HCT116 (cell line): ENCODE measurements at places on chromosomes 3 and 15. TPM values are rescaled to one million over a fixed set of nuclear protein-coding genes. Genes with fewer than 3 reads are reported as not detected.

ADAMTS7 gene
- 12.0 TPM for total RNA-seq

- DNase-seq = no peak
These were observed 70.1 kb downstream of the PLXNA1 start for GRCh38 chr3:127053026-127053425.

DNA sequence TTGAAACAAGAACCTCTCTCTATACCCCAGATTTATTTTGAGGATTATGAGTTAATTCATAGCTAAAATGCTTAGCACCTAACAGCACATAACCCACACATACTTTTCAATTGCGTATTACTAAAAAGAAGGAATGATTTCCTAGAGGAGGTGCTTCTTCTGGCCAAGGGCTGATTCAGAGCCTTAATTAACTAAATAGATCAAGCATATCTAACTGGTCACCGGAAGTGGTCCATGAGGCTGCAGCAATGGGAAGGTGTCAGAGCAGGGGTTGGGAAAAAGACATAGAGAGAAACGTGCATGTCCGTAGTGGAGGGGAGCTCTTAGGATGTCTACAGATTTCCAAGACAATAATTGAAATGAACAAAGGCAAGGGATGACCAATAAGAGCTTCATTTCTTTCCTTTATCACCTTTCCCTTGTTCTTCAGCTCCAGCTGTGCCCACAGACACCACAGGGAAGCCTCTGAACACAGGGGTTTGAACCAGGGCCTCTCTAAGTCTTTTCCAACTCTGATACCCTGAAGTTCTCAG lies 467 bp downstream of the HGD start:
- no peak for DNase-seq

- DNase-seq = no peak
These were observed 60.3 kb upstream of the TRA2B start for GRCh38 chr3:185998136-185998535.

- DNase-seq = no peak
These were observed 87.7 kb downstream of the LSM3 start for GRCh38 chr3:14266361-14266760.

- no peak for DNase-seq
These were observed 12.2 kb downstream of the ZIC1 start for GRCh38 chr3:147421184-147421912.

DNA sequence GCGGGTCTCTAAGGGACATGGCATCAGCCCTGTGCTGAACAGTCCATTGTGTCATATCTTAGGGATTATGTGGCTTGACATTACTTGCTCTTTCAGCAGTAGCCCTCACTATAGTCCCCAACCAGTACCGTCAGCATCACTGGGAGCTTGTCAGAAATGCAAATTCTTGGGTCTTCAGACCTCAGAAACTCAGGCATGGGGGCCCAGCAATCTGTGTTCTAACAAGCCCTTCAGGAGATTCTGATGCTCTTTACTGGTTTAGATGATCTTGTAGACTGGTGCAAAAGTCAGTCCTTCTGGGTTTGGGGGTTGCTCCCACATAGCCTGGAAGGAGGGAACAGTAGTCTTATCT lies 39.0 kb upstream of the TRAK1 start:
- no peak for DNase-seq

CRTAP gene
- 104 TPM for total RNA-seq

- DNase-seq = peak; percentile 27
These were observed 39.7 kb upstream of the MYZAP start for GRCh38 chr15:57551715-57552677.

GRCh38 chr3:99484871-99485270 lies 153.5 kb upstream of the COL8A1 start:
- no peak for DNase-seq

- DNase-seq = no peak
These were observed 223.6 kb downstream of the WDR72 start for GRCh38 chr15:53535886-53536285.

- DNase-seq = no peak
These were observed 441.5 kb upstream of the ARHGEF26 start for GRCh38 chr3:153679714-153680113.

GRCh38 chr15:78131295-78132061 lies at the start of gene CIB2:
Gene CIB2, minus strand, starts transcription at chr15:78131445. Its CDS starts 230 bp downstream, at chr15:78131215.
- DNase-seq = no peak

DNA sequence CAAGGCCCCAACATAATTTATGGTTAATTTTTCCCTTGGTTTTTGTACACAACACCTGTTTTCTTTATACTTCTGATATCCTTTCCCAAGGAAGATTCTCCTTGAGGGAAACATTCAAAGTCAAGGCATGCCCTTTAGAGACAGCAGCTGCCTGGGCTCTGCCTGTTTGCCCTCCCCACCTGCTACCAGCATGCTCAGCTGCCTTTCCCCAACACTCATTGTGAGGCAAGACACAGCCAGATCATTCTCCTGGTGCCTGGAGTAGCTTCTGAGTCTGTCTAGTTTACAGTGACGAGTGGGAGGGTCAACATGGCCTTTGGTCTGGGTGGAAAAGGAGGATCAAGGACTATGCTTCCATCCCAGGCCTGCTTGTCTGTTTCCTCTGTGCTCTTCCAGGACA lies 132.5 kb downstream of the EPHB1 start:
- no peak for DNase-seq

GRCh38 chr15:56739964-56740640 lies 6.8 kb upstream of the ZNF280D start:
- peak; percentile 49 for DNase-seq

KCNAB1 gene
- not detected for total RNA-seq

- DNase-seq = no peak
These were observed 35.2 kb upstream of the CDAN1 start for GRCh38 chr15:42772144-42772543.

DNA sequence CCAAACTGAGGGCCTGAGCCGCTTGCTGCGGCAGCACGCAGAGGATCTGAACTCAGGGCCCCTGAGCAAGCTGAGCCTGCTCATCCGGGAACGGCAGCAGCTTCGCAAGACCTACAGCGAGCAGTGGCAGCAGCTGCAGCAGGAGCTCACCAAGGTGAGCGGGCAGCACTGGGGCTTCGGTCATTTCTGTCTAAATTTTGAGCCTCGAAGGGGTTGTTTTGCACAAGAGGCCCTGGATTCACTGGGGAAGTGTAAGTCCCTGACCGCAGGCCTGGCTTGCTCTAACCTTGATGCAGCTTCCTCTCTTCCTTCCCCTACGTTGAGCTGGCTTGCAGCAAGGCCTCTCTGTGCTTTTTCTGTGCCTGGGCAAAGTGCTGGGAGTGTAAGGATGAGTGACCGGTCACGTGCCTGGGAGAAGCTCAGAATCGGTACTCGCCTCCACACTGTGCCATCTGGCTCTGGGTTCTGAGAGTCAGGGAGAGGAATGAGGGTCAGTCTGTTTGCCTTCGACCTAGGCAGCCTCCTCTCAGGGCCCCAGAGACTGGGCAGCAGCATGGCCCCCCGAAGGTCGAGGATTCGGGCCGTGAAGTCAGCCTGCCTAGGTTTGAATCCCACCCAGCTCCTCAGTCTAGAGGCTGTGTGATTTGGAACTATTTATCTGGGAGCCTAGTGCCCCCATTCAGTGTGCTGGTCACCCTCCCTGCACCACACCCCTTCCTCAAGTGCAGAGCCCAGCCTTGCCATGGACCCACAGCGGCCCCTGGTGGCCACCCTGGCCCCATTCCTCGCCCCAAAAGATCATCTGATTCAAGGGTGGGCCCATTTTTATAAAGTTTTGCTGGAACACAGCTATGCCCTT lies 1.4 kb downstream of the FES start:
- DNase-seq = no peak

PPM1L gene
- 13.2 TPM for total RNA-seq

PFKFB4 gene
- total RNA-seq = 20.3 TPM

DNA sequence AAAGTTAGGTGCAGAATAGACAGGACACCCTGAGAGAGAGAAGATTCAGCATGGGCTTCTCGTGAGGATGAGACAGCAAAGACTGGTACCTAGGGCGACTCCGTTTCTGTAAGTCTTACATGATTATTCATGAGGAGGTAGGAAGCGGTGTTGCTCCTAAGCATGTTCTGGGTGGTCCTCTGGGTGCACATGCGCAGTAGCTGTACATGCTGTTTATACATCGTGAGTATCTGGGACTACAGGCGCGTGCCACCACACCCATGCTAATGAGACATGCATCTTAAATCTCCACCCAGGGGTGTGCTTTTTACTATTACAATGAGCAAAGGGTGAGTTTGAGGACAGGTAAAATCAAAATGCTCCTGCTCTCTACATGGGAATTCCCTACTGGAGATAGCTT lies 12.3 kb downstream of the ALPK3 start:
- DNase-seq = no peak

DNA sequence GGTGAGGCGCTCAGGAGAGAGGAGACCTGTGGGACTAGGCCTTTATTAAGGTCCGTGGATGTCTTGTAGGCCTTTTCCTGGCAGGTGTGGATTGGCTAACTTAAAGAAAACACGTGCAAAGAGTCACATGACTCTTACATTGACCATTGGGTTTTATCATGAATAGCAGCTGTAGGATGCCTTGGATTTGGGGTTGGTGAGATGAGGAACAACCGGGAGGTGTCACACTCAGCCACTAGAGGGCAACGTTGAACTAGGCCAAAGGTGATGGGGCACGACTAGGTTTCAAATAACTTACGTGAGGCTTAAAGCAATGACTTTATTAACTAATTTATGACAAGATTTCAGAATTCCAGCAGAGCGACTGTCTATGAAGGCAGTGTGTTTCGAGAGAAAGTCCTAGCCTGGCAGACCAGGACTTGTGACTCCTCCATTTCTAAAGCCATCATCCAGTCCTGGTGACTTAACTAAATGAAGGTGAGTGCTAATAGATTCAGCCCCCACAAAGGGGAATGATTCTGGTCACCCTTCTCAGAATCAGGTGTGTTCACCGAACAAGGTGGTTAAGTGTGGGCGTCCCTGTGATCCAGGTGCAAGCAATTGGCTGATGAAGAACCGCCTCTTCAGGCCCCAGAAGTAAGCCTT lies 345.6 kb downstream of the MCTP2 start:
- peak; percentile 26 for DNase-seq

GRCh38 chr3:144585953-144586352 lies 614.3 kb downstream of the DIPK2A start:
- DNase-seq = no peak

DNA sequence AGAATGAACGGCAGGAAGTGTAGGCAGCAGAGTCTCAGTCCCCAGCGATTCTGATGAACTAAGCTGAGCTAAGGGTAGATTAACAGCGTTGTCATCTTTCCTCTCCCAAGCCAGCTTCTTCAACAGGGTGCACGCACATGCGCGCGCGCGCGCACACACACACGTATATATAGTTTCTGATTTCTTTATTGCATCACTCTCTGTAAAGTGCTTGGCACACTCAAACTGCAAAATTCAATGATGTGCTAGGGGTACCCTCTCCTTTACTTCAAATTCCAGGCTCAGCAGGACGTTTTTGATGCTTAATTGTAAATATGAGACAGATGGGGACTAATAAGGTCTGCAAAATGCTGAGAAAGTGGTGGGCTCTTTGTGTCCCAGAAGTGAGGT lies 26.1 kb upstream of the VPS8 start:
- no peak for DNase-seq

DNA sequence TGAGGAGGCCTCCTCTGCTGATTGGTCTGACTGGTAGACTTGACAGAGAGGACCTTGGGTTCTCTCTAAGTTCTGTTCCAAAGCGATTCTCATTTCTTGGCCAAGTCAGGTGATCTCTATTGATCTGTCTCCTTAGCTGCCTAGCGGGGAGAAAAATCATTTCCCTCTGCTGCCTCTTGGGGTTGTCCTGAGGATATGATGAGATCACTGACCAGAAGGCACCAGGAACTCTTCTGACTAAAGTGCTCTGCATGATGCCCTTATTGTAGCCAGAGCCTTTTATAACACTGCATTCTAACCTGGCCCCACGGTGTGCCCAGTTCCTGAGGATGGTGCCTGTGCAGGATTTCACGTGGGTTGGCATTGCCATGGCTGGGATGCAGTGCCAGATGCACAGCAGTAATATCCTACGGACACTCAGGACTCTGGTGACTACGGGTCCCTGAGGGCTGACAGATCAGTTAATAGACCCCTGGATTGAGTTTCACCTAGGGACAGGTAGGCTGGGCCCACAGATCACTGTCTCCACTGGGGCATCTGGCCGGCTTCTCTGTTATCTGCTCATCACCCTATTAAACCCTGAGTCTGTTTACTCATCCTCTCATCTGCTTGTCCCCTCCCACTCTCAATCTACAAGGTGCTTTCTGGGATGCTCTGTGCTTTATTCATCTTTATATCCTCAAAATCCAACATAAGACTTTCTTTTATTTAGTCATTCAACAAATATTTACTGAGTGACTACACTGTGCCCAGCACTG lies 3.9 kb upstream of the HEG1 start:
- DNase-seq = no peak

DNA sequence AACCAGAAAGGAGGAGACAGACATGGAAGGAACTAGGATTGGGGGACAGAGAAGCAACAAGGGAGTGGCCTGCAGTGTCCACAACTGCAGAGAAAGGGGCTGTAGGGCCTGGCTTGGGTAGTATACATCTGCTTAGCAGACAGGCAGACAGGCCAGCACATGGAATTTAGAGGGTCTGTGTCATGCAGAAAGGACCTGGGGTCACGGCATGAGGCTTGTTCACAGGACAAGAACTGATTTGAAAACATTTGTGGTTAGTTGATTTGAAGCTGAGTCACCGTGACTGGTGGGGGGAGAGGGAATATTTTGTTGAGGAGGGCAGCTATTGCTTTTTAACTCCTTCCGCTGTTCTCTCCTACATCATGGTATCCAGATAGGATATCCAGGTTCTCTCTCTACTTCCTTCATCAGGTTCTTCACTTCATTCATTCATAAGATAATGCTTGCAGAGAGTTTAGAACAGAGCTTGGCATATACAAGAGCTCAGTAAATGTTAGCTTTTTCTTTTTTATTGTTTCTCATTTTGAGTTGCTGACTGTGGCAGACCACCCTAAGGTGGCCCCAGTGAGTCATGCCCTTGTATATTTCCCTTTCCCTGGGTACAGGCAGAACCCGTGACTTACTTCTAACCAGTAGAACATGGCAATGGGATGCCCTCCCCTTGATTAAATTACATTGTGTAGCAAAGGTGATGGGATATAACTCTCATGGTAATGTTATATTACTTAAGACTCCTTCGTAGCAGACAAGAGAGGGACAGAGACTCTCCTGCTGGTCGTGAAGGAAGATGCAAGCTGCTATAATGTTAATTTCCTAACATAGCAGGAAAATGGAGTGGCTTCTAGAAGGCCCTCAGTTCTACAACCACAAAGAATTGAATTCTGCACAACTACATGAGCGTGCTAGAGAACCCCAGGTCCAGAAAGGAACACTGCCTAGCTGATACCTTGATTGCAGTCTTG lies 95.0 kb upstream of the NMNAT3 start:
- DNase-seq = no peak

ACOX2 gene
- total RNA-seq = 12.8 TPM

C3orf52 gene
- 14.3 TPM for total RNA-seq

- no peak for DNase-seq
These were observed 808 bp downstream of the BCL6 start for GRCh38 chr3:187744169-187745151.

ADIPOQ gene
- total RNA-seq = not detected

GRCh38 chr3:56792193-56792592 lies 9.6 kb downstream of the ARHGEF3 start:
- DNase-seq = no peak

GRCh38 chr15:68583321-68583720 lies 4.5 kb downstream of the CORO2B start:
- DNase-seq = no peak
